ENCODE measurements at places on chromosomes 11 and 22. TPM values are rescaled to one million over a fixed set of nuclear protein-coding genes. Genes with fewer than 3 reads are reported as not detected.

- ATAC-seq = no peak
Measured at GRCh38 chr11:76201672-76202412, 4.5 kb downstream of the WNT11 start.

GRCh38 chr11:109849946-109850345 is 243.2 kb upstream of the ZC3H12C start:
- no peak for ATAC-seq

DNA sequence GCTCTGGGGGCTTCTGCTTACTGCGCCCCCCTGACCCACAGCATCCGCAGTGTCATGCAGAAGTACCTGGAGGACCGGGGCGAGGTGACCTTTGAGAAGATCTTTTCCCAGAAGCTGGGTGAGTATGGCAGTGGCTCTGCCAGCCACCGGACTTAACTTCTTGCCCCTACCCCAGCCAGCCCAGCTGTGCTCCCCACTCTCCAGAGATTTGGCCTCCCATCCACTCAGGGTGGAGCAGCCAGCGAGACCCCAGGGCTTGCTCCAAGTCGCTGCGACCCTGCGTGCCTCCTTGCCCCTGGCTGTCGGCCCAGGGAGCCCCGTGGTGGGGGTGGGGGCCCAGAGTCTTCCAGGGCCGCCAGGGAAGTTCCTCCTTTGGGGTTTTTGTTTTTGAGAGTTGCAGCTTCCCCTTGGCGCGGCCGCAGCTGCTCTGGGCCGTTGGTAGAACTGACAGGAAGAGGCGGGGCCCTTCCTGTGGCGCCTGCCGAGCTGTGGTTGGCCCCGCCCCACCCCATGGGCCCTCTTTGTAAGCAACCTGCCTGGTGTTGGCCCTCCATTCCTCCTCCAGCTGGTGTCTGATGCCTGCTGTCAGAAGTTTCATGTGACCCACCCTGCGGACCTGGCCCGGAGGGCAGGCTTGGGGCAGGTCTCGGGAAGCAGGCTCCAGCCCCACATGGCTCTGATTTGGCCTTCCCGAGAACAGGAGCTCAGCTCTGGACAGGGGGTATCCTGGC is 11.1 kb downstream of the GRK2 start:
- ATAC-seq = peak; percentile 95

The MRTFA gene
- total RNA-seq = 57.4 TPM

Data from activated T-helper 17 cell treated with anti-CD3 and anti-CD28 coated beads, Interleukin-2, amount 50 U/mL, for 72 hours (primary cell).